ENCODE measurements at places on chromosomes 12 and 14.

- H3K4me1 ChIP-seq = no peaks in the 10 kb centered on the region
- DNase-seq = no peak
- H3K27me3 ChIP-seq = no peaks in the 10 kb centered on the region
- H3K36me3 ChIP-seq = no peaks in the 10 kb centered on the region
Observed at GRCh38 chr12:75756771-75757170, 245.4 kb upstream of the KRR1 start.

DNA sequence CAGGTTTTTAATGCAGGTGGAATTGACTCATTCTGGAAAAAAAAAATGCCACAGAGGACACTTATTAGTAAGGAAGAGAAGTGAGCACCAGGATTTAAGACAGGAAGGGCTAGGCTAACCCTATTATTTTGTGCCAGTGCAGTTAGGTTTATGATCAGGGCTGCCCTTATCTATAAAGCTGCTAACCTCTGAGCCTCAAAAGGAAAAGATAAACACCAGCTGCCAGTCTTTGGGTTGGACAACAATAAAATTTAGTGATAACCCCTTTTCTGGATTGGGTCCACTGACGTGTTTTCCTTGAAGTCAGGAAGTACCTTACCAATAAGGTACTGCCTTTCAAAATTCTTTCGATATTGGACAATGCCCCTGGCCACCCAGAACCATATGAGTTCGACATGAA lies 128.9 kb downstream of the NUBPL start:
- no peaks in the 10 kb centered on the region for H3K4me1 ChIP-seq
- no peak for DNase-seq
- no peak overlapping the region for H3K27ac ChIP-seq

DNA sequence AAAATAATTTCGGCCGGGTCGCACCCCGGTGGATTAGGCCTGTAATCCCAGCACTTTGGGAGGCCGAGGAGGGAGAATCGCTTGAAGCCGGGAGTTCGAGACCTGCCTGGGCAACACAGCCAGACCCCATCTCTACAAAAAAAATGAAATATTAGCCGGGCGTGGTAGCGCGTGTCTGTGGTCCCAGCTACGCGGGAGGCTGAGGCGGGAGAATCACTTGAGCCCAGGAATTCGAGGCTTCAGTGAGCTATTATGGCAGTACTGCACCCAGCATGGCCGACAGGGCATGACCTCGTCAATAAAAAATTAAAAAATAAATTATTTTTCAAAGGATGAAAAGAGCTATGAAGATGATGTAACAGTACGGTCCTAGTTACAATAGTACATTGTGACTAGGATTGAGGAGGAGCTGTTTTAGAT lies 523 bp downstream of the GTF2H3 start:
- H3K4me1 ChIP-seq = no peaks in the 10 kb centered on the region
- DNase-seq = peak; percentile 12
- H3K36me3 ChIP-seq = peaks cover 10% of the 10 kb centered on the region

GRCh38 chr12:28586481-28586880 lies 396.2 kb downstream of the CCDC91 start:
- no peak for DNase-seq
- no peaks in the 10 kb centered on the region for H3K36me3 ChIP-seq
- H3K27ac ChIP-seq = no peak overlapping the region
- no peaks in the 10 kb centered on the region for H3K27me3 ChIP-seq
- H3K4me1 ChIP-seq = peaks cover 26% of the 10 kb centered on the region
